ENCODE measurements at places on chromosomes 2 and 18. TPM values are rescaled to one million over a fixed set of nuclear protein-coding genes. Genes with fewer than 3 reads are reported as not detected.

GRCh38 chr18:46411867-46412690 is 244.9 kb downstream of the LOXHD1 start:
- DNase-seq: peak; percentile 59

DNA sequence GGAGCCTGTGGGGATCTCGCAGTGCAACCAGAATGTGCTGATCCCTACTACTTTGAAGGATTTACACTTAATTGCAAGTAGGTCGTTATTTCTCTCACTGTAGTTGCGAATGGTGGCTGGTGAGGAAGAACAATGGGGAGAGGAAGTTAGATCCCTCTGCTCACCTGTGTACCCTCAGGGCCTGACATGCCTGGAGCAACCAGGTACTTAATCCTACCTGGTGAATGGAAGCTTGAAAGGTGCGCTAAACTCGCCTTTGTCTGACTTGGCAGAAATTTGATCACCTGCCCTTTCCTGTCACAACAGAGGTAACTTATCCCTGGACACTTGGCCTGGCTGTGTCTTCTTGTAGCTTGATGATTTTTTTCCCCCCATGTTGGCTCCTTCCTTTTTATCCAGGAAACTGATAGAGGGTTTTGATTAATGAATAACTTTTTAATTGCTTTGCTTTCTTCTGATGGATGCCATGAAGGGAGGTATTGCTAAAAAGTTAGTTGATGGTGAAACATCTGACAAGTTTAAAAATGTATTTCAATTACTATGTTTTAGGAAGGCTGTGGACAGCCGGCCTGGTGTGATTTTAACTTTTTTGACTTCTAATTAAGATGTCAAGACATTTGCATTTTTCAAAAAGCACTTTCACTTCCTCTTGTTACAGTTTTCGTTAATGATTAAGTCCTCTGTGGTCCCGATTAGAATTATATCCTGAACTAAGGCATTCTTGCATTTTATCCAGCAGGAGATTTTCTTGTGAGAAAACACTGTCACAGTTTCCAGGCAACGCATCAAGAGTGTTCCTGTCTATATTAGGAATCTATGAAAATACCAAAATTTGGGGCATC is 9.2 kb downstream of the SGPP2 start:
- DNase-seq: no peak

- DNase-seq: no peak
Measured at GRCh38 chr2:192010073-192010472, 163.2 kb upstream of the CAVIN2 start.

DNA sequence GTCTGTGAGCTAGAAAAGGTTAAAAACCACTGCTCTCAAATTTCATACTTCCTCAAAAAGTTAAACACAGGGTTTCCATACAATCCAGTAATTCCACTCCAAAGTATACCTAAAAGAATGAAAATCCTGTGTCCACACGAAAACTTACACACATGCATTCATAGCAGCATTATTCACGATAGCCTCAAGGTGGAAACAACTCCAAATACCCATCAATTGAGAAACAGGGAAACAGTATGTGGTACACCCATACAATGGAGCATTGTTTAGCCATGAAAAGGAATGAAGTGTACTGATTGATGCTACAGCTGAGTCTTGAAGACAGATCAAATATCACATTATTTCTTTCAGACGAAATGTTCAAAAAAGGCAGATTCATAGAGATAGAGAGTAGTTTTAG is 36.7 kb downstream of the UXS1 start:
- DNase-seq: no peak

GRCh38 chr2:113157118-113157896 is 16.5 kb upstream of the PSD4 start:
- no peak for DNase-seq

GRCh38 chr2:166239548-166239947 is 111.7 kb upstream of the SCN1A start:
- no peak for DNase-seq

GRCh38 chr18:34352385-34353163 is 127.9 kb upstream of the NOL4 start:
- no peak for DNase-seq

GRCh38 chr2:54632733-54633692 is 90.4 kb upstream of the EML6 start:
- no peak for DNase-seq

DNA sequence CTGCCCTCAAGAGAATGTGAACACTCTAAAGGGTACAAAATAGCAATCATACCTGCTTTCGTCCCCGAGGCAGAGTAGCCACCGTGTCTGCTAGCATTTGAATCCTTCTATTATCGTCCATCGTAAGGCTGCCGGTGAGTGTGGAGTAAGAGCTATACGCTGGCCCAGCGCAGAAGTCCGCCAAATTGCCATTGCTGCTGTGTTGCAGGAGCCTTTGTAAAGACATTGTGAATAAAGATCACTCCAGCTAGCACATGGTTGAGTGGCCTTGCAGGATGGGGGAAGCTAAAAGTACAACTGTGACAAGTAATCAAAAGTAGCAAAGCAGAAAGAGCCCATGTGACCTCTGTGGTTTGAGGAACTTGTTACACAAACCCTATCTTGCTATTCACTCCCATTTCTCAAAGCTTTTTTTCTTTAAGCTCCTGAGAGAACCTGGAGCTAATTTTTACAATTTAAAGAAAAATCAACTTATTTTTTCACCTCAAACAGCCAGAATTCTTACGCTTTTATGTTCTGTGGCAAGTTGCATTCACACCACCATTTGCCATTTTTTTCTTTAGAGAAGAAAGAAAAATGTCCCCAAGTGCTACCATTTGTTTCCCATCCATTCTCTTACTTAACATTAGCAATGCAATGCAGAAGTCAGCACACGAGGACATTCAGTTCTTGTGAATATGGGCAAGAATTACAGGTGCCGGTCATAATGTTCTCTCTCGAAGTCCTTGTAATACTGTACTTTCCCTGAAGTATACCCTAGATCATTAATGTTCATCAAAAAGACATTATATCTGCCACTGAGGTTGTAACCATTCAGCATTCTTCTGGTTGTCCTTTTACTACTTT is at the start of gene CYTIP:
CYTIP (minus strand) TSS at position 295 of the 846 bp plus-strand sequence; CDS start at position 226, 69 bp downstream.
- no peak for DNase-seq

DNA sequence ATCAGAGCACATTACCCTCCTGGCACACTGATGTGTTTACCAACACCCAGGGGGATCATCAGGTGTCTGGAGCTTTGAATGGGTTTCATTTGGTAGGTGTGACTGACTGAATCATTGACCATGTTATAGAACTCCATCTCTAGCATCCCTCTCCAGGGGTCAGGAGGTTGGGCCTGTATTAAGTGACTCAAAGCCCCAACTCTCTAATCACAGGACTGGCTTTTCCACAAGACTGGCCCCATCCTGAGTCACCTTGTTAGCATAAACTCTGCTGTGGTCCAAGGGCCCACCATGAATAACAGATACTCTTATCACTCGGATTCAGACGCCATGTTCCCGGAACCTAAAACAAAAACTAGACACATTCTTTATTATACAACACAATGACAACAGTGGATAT is 125.9 kb upstream of the NDUFV2 start:
- no peak for DNase-seq

- no peak for DNase-seq
Measured at GRCh38 chr2:216653093-216653799, 20.0 kb downstream of the IGFBP2 start.

DNA sequence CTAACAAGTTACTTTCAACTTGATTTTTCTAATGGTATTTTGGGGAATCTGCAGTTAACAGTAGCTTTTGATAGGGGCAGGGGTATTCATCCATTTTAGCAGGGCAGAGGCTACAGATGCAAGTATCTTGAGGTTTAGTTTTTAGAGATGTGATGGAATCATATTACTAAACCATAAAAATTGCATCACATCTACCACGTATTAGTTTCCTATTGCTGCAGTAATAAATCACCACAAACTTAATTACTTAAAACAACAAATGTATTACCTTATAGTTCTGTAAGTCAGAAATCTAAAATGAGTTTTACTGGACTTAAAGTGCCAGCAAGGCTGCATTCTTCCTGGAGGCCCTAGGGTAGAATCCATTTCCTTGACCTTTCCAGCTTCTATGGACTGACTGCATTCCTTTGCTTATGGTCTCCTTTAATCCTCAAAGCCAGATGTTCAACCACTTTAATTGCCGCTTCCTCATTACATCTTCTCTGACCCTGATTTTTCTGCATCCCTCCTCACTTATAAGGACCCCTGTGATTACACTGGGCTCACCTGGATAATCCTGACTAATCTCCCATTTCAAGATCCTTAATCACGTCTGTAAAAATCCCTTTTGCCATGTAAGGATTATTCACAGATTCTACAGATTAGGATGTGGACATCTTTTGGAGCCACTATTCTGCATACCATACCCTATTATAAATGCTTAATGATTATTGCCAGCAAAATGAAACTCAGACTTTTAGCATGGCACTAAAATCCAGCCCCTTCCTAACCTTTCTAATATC is 21.9 kb upstream of the EXOC6B start:
- DNase-seq: no peak

- no peak for DNase-seq
Measured at GRCh38 chr2:220949466-220949865, 622.6 kb downstream of the EPHA4 start.

- no peak for DNase-seq
Measured at GRCh38 chr18:47585914-47586313, 334.5 kb upstream of the SKOR2 start.

GRCh38 chr2:46333912-46334311 is 36.7 kb downstream of the EPAS1 start:
- DNase-seq: no peak

DNA sequence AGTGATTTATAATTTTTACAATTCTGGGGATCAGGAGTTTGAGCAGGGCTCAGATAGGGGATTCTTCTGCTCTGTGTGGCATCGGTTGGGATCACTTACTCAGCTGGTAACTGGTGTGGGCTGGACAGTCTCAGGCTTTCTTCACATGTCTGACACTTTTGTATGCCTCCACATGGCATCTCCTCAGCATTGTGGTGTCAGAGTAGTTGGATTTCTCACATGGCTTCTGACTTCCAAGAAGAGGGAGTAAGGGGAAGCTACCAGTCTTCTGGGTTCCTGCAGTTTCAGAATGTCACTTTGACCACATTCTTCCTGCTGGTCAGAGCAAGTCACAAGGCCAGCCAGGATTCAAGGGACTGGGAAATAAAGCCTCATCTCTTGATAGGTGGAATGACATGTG is 55.6 kb downstream of the NCOA1 start:
- DNase-seq: no peak

DNA sequence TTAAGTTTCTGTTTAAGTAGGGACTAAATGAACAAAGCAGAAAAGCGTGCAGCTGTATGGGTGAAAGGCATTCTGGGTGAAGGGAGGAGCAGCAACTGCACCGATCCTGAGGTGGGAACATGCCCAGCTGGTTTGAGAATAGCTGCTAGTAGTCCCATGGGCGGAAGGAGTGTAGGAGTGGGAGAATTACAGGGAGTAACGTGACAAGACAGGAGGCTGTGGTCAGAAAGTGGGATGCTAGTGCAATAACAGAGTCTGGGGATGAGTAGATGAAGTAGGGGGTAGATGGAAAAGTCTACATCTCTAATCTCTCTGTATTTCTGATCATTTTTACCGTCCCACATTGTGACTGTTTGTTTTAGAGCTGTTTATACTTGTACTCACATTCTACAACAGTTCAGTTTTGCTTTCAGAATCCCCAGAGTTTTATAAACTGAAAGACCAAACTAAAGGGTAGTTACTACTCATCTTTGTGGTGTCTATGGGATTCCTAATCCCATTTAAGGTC is 118.9 kb downstream of the LCLAT1 start:
- peak; percentile 37 for DNase-seq

DNA sequence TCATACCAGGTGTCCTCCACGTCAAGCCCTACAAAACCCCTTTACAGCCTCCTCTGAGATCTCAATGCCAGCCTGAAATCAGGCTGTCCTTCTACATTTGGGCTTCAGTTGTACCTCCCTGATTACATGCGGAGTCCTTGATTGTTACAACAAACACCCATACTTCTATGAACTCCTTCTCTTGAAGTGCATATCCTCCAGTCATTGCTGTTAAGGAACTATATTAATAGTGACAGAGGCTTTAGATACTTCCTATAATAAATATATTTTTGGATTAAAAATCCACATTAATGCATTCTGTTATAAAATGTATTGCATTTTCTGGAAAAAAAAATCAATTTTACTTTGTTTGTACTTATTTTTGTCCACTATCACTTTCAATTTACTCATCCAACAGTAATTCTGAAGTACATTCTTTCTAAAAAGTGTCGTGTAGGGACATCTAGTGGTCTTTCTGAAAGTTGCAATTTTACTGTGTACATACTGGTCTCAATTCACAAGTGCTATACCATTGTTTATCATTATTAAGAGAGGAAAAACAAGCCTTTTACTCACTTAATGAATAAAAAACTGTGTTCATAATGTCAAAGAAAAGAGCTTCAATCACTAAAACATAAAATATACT is 316.4 kb downstream of the DSEL start:
- no peak for DNase-seq

GRCh38 chr18:31209041-31209440 is 46.4 kb upstream of the DSC1 start:
- no peak for DNase-seq

The PRKAG3 gene
- total RNA-seq: not detected

The NEU2 gene
- total RNA-seq: not detected

The RAMP1 gene
- 138 TPM for total RNA-seq

The AQP12A gene
- total RNA-seq: not detected

The SGPP2 gene
- total RNA-seq: 15.3 TPM

The FAM124B gene
- total RNA-seq: 1.00 TPM

All from Right ventricle myocardium superior (tissue), 1 donor.